ENCODE measurements at places on chromosomes 12 and 14.

DNA sequence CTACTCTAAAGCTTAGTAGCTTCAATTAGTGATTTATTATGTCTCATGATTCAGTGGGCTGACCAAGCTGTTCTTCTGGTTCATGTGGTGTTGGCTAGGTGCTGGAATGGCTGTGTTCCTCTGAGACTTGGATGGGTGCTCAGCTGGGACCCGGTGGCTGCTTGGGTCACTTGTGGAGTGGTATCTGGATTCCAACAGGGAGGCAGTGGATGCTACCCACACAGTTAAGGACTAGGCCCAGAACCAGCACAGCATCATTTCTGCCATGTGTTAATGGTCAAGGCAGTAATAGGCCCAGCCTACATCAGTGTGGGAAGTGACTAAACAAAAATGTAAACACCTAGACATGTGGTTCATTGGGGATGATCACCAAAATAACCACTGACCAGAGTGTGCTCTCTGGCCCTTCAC, 72.2 kb downstream of the FGD4 start:
- DNase-seq = no peak

GRCh38 chr12:57902478-57902969, 38.8 kb upstream of the ATP23 start:
- DNase-seq = no peak

GRCh38 chr12:68638721-68639395, 28.2 kb downstream of the RAP1B start:
- no peak for DNase-seq

- DNase-seq = no peak
Measured at GRCh38 chr14:37862263-37862662, 266.8 kb downstream of the TTC6 start.

DNA sequence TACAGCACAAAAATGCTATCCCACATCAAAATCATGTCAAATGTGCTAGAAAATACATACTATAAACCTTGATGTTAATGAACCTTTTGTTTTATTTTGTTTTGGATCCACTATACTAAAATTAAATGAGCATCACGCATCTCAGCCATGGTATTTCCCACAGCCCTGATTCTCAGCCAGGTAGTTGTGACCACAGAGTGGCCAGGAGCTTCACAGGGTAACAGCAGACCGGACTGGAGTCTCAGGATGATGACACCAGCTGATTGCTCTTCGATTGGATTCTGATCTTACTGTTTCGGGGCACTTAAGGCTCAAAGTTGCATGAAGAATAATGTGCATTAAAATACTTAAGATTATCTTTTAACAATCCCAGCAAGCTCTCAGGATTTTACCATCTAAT, 134.8 kb downstream of the FOXN3 start:
- no peak for DNase-seq

- no peak for DNase-seq
Measured at GRCh38 chr14:32473464-32473855, 144.4 kb downstream of the AKAP6 start.

DNA sequence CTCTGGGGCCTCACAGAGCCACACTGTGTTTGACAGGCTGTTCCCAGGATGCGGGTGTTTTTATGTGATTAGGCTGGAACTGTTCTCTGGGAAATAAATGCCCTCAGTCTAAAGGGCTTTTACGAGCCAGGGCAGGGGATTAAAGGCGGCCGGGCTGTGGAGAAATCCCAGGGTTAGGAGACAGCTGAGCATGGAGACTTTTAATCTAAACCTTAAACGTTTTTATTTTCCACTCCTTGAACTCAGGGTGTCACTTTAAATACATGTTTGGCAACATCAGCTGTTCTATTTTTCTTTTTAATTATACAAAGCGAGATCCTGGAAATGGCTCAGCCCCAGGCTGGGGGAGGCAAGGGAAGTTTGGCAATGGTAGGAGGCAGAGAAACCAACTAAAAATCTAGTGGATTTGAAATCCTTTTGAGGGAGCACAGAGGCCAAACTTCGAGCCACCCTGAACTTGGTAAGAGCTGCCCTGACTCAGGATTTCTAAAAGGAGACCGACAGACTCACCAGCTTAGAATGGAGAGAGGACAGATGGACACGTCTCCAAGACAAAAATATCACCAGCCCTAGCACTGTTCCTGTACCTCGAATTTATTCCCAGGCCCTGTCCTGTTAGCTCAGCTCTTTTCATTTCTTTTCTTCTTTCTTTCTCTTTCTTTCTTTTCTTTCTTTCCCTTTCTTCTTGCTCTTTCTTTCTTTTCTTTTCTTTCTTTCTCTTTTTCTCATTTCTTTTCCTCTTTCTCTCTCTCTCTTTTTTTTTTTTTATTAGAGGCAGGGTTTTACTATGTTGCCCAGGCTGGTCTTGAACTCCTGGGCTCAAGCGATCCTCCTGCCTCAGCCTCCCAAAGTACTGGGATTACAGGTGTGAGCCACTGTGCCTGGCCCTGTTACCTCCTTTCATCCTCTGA, 15.8 kb upstream of the ORAI1 start:
- no peak for DNase-seq

DNA sequence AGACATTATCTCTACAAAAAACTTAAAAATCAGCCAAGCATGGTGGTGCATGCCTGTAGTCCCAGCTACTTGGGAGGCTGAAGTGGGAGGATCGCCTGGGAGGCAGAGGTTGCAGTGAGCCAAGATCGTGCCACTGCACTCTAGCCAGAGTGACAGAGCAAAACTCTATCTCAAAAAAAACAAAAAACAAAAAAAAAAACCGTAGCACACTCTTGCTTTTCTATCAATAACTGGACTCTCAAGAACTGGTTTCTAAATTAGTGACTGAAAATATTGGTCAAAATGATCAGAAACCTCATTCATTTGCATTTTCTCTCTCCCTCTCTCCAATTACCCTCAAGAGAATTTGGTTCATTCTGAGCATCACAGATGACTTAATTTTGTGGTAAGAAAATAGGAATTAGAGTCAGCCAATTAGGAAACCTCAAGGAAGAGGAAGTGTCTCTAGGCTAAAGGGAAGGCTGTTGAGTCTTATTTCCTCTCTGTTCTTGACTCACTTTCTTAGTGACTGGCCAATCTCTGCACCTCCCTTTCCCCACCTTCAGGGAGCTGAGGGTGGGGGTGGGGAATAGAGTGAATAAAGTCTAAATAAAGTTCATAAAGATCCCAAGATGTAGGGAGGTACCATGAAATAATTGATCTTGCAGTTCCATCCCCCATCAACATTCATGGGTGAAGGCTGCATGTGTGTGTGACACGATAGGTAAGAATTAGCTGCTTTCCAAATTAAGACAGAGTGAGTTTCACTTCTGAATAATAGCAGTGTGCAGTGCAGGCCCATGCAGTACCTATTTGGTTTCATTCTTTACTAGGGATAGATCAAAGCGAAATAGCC, 6.8 kb upstream of the PSMA6 start:
- DNase-seq = no peak

DNA sequence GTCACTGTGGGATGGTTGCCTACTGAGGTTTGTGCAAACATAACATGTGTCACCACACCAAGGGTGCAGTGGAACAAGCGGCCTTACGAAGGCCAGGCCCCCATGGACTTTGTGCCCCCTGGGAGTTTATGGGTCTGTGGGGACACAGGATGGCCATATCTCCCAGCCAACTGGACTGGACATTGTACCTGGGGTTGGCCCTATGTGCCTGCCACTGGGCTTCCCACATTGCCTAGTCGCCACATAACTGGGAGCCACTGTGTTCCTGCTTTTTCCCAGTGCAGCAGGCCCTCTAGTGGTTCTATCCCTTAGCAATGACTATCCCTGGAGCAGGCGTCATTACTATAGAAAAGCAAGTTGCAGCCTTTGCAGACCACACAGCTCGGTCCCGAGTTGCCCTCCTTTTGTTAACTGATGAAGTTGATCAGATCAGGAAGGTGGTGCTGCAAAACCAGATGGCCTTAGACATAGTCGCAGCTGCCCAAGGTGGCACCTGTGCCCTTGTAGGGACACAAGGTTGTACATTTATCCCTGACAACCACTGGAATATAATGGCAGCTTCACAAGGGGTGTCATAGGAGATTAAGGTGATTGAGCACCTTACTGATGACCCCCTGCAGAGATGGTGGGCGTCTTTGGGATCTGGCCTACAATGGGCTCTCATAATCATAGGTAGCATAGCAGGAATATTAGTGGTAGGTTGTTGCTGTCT, 15.2 kb upstream of the RNASE12 start:
- no peak for DNase-seq

DNA sequence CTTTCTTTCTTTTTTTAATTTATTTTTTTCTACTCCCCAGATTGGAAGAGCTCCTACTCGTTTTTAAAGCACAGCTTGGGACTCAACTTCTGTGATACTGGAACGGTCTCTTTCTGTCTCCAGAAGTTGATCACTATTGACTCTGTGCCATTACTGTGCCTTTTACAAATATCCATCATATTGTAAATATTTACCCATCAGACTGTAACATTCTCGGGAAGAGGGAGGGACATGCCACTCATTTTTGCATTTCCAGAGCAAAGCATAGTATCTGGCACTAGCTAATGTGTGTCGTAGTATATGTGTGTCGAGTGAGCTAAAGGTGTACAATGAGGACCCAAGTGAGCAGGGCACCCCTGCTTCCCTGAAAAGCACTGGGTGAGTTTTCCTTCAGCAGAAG, 24.0 kb upstream of the GSG1 start:
- no peak for DNase-seq

DNA sequence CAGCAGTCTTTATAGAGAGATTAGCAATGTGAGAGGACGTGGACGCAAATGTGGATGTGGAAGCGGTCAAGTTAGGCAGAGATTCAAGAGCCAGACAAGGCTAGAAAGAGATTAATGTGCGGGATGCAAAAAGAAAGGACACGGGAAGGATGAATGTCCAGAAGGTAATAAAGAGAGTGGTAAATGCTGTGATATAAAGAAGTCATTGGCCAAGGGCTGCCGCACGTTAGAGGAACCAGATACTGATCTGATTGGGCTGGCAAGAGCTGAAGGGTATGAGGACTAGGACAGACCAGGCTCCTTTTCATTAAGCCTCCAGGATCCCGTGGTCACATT, 59.5 kb downstream of the DHRS2 start:
- no peak for DNase-seq

Measured in activated naive CD4-positive, alpha-beta T cell treated with Interleukin-2 at 50 U/mL for 16 hours (primary cell).